Large intestine (tissue), 12 donors: ENCODE measurements at places on chromosomes 16 and 17. TPM values are rescaled to one million over a fixed set of nuclear protein-coding genes. Genes with fewer than 3 reads are reported as not detected.
A peak's percentile ranks its signal among the peaks of the same experiment; 100 is the strongest.

Gene ICAM2
- 15.1 TPM for polyA plus RNA-seq

Gene TEX14
- 0.33 TPM for polyA plus RNA-seq

Gene CES1
- 27.7 TPM for polyA plus RNA-seq

Gene CRISPLD2
- polyA plus RNA-seq, result 8.8 TPM

Gene CLN3
- 51.9 TPM for polyA plus RNA-seq

Gene RAB26
- 19.1 TPM for polyA plus RNA-seq

Gene PRSS21
- 0.49 TPM for polyA plus RNA-seq

DNA sequence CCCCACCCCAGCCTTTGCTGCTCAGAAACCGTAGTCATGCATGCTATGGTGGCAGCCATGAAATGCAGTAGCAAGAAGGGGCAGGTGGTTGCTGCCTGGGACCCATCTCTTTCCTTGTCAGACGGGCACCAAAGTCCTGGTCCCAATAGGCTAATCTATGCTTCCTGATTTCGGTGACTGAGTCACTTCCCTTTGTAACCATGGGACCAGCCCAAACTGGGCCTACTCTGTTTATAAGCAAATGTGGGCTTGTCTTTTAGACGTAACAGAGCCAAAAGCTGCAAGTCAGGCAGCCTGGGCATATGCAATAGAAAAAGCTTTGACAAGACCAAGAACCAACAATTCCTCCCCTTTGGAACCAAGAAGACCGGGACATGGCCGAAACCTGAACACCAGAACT, 99.1 kb upstream of the RBBP6 start:
- no peak for DNase-seq

GRCh38 chr16:75236232-75236631, 15.2 kb downstream of the BCAR1 start:
- no peak for DNase-seq

GRCh38 chr17:42692489-42692888, 10.2 kb downstream of the CNTNAP1 start:
- DNase-seq, result no peak

DNA sequence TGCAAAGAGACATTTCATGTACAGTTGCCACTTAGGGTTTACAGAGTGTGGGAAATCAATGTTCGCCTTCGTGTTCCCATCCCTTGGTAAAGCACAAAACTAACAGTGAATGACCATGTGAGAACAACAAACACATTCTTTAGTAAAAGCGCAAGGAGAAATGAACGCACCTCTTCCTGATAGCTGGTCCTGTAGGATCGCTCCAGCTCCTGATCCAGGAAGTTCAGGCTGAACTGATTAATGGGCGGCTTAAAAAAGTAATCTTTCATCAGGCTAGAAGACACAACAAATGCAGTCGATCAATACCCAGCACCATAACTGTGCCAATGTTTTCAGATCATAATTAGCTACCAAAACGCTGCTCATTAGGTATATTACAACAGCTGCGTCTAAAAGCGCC, 108.3 kb upstream of the CREBBP start:
- no peak for DNase-seq

GRCh38 chr17:63356337-63356757, 89.8 kb downstream of the CYB561 start:
- peak; percentile 10 for DNase-seq

DNA sequence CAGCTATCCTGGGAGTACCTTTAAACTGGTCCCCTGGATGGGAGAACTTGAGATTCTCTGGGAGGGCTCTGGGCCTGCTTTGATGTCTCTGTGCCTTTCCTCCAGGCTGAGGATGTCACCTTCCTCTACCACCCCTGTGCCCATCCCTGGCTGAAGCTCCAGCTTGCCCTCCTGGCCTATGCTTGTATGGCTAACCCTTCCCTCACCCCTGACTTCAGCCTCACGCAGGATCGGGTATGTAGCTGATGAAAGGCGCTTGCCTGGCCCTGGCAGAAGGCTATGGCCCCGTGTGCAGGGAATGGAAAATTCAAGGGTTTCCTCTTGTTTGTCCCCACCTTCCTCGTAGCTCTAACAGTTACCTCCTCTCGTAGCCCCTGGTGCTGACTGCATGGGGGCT, 3.0 kb downstream of the TP53I13 start:
- no peak for DNase-seq

DNA sequence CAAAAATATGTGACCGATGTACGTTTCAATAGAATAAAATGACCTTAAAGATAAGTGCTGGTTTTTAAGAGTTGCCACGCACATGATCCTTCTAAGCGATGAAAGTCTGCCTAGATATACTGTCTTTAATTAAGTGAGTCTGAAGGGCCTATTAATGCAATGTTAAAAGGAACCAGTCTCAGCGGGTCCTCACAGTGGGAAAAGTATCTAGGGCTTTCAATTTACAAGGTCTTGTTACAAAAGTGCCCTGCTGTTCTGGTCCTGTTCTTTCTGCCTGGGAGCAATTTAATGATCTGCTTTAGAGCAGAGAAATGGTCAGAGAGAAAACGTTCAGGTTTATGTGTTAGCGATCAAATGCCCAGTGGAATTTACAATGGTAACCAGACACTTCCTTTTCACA, 864.0 kb downstream of the KCNJ2 start:
- DNase-seq, result no peak

DNA sequence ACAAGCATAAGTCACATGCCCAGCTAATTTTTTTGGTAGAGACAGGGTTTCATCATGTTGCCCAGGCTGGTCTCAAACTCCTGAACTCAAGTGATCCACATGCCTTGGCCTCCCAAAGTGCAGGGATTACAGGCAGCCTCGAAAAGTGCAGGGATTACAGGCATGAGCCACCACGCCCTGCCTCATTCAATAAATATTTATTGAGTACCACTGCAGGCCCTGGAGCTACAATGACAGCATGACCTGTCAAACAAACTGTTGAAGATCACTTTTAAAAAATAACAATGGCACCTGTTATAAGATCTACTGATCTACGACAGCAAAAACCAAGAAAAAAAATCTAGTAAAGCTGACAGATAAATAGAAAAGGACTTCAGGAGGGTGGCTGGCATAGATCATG, 76.3 kb downstream of the CEP95 start:
- no peak for DNase-seq

GRCh38 chr17:3978421-3979289, 14.4 kb upstream of the ATP2A3 start:
- no peak for DNase-seq

DNA sequence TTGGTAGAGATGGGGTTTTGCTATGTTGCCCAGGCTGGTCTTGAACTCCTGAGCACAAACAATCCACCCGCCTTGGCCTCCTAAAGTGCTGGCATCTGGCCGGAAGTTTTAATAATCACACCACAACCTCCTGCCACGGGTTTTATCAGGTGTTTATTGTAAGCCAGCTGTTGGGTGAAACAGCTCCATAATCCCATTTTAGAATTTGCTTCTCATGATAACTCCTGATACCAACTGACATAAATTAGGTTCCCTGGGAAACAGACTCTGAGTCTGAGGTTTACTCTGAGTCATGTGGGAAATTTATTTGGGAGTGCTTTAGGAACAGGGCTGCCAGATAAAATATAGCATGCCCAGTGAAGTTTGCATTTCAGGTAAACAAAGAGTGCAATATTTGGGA, 122.6 kb upstream of the MED13 start:
- DNase-seq, result peak; percentile 12

DNA sequence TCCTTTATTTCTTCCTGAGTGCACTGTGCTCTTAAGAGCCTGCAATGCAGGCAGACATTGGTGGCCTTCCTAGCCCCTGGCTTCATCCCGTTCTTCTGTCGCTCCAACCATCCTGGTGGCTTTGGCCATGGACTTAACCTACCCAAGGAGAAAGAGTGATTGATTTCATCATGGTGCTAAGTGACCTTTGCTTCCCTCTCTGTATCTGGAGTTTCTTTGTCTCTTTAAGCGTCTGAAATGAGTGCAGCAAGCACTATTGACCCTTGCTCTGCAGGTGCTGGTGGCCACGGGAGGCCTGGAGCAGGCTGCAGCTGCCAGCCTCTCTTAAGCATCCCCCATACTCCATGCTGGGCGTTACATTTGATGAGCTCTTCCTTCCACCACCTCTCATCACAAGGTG, 60.5 kb downstream of the RAP1GAP2 start:
- peak; percentile 82 for DNase-seq
